Activated T-helper 17 cell treated with anti-CD3 and anti-CD28 coated beads, Interleukin-2, amount 50 U/mL, for 72 hours (primary cell): ENCODE measurements at places on chromosomes 6 and 20.

- no peak for ATAC-seq
Observed at GRCh38 chr20:24993337-24994185, 1.0 kb upstream of the APMAP start.

DNA sequence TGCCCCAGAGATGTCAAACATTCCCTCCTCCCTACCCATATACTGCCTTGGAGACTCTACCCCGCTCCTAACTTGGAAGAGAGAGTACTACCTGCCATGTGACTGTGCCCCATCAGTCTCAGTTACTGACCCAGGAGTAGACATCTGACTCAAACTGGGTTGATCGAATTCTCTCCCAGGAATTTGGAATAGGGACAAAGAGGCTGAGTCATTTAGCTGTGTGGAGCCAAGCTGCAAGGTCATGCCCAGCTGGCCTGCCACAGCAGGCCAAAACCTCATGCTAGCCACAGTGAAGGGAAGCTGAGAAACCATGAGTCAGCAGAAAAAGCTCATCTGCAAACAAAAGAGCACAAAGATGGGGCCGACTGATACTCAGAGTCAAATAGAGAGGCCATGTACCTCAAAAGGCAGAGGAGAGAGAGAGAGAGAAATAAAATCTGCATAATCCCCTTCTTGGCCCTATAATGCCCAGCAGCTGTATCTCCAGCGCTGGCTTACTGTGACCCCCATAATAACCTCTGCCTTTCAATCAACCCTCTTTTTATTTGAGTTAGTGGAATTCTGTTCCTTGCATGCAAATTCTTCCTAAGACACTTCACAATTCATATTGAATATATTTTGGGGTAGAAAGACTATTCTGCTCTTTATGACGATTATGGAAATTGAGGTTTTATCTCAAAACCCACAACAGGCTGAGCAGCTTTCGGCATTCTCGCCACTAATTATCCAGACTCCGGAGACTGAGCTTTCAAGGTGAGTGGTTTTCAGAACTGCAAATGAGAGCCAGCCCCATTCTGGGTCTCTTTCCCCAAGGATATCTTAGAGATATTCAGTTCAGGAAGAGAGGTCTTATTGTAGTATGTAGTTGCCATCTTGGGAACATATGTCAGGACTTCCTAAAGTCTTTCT lies 21.4 kb upstream of the AKIRIN2 start:
- ATAC-seq, result peak; percentile 62

DNA sequence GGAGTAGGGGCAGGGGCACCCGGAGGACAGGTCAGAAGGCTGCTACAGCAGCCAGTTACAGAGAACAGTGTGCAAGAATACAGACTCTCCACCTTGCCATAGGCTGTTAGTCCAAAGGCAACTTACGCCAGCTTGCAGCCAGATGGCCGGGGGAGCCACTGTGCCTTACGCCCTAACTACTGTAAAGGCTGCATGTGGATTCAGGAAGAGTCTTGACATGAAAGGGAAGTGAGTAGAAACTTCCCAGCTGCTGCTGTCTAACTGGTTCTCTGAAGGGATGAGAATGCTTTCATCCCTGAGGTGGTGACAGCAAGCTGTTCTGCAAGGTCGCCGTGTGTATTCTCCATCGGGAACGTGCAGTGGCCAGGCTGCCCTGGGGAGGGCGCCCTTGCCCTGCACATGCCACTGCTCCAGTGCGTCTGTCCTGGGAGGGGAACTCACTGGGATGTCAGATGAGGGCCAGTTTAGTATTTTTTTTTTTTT lies 46.1 kb downstream of the LYRM4 start:
- ATAC-seq, result peak; percentile 71

GRCh38 chr6:156167625-156168071 lies 609.5 kb upstream of the ARID1B start:
- peak; percentile 2 for ATAC-seq

GRCh38 chr6:5175635-5176034 lies 85.1 kb downstream of the LYRM4 start:
- no peak for ATAC-seq

GRCh38 chr6:148996815-148997214 lies 250.0 kb downstream of the UST start:
- ATAC-seq, result no peak

- no peak for ATAC-seq
Observed at GRCh38 chr6:31836474-31837368, 9.2 kb downstream of the HSPA1B start.

DNA sequence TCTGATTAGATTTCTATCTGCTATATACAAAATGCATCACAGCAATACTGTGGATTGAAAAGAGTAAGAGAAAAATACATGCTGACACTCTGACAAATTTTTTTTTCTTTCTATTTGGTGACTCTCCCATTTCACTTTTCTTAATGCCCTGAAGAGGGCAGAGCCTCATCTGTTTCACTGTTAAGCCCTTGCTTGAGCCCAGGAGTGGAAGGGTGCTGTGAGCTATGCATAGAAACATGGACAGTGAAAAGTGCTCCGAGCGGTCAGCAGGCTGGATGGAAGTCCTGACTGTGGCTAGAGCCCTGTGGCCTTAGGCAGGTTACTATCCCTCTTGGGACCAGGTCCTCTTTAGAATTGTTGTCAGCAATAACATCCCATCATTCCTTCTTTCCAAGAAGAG lies 17.4 kb upstream of the CSE1L start:
- no peak for ATAC-seq

GRCh38 chr6:13496513-13497190 lies 9.3 kb upstream of the GFOD1 start:
- ATAC-seq, result no peak

- no peak for ATAC-seq
Observed at GRCh38 chr6:87905101-87905641, 142.5 kb upstream of the SPACA1 start.

DNA sequence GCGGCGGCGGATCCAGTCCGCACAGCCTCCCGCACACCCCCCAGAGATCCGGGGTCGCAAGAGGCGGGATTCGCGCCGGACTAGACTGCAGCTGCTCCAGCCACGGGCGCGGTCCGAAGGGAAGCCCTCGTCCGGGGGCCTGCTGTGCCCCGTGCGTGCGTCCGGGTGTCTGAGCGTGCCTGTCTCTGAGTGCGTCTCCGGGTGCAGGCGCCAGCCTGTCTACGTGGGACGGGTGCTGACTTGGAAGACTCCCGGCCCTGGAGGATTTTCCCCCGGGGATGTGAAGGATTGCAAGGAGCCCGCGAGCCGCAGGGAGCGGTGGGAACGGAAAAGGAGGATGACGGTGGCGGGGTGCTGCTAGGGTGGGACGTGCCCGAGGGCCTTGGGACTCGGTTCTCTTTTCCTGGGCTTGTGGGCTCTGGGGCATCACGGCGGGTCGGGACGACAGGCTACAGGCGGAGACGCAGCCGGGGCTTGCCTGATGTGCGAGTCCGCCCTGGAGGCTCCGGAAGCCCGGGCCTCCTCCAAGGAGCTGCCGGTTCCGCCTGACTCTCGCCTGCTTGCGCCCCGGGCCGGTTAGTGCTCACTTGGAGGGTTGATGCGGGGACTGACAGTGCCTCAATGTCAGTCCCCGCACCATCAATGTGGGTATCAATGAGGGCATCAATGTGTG lies 5.7 kb downstream of the MAFB start:
- no peak for ATAC-seq
